ENCODE measurements at places on chromosomes 2 and 18.

DNA sequence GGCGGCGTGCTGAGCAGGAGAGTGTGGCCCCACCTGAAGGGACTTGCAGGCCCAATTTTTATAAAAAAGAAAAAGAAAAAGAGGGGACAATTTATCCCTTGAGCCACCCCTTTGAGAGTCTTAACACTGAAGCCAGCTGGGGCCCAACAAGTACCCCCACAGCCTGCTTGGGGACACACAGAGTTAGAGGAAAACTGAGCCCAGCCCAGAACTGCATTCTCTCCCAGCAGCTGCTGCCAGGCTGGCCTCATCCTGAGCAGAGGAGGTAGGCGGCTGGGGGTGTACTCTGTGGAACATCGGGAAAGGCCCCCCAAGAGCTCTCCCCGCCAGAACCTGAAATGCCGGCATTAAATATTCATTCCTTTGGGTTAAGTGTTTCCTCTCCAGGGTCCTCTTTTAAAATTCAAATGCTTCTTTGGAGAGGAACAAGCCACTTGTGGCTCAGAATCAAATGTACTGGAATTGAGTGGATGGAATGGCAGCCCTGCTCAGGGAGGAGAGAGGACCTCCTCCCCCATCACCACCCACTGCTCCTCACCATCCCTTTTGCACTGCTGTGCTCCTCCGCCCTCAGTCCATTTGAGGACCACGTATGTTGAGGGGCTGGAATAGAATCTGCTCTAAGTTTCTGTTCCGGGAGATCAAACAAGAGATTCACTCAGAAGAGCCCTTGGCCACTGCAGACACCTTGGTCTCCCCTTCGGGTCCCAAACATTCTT, 45.6 kb downstream of the C1QL2 start:
- DNase-seq = no peak

- DNase-seq = peak; percentile 36
Measured at GRCh38 chr2:236366397-236366796, 102.2 kb upstream of the ASB18 start.

- no peak for DNase-seq
Measured at GRCh38 chr2:109258905-109259540, 130.0 kb downstream of the SH3RF3 start.

DNA sequence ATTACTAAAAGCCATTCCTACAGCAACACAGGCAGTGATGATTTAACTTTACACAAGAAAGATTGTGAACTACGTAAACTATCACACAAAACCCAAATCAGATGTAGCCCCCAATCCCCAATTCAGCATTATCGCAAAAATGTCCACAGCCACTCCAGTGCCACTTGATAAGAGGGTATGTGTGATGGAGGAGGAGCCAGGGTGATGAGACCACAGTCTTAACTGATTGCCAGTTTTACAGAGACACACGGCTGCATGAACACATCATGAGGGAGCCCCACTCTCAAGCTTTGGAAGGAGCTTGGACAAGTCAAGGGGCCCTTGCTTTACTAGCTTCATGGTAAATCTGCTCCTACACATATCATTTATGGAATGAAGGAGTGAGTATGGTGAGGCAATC, 116.0 kb downstream of the FAM161A start:
- DNase-seq = no peak

GRCh38 chr2:234258562-234259141, 208.2 kb downstream of the SPP2 start:
- DNase-seq = no peak

- no peak for DNase-seq
Measured at GRCh38 chr2:239378021-239378917, 22.6 kb downstream of the HDAC4 start.

DNA sequence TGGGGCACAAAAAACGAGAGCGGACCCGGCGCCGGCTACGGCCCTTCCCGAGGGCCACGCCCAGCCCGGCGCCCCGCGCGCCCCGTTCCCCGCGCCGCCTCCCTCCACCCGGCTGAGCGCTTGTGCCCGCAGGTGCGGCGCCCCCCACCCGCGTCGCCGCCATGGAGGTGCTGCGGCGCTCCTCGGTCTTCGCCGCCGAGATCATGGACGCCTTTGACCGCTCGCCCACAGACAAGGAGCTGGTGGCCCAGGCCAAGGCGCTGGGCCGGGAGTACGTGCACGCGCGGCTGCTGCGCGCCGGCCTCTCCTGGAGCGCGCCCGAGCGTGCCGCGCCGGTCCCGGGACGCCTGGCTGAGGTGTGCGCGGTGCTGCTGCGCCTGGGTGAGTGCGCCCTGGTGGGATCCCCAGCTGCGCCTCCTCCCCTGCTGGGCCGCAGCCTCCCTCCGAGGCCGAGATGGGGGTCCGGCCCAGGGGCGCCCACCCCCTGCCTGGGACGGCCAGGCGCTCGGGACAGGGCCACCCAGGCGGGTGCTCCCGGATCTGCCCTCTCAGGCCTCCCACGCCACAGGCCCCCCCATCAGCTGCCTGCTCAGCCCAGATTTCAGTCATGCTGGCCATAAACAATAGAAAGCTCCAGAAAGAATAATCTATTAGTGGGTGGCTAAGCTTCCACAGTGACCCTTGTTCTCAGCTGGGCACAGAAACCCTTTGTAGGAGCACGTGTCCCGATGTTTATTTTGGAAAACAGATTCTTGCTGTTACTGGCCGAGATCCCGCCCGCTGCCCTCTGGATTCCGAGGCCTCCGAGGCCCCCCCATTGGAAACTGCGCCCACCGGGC, 997 bp downstream of the BOK start:
- DNase-seq = no peak

DNA sequence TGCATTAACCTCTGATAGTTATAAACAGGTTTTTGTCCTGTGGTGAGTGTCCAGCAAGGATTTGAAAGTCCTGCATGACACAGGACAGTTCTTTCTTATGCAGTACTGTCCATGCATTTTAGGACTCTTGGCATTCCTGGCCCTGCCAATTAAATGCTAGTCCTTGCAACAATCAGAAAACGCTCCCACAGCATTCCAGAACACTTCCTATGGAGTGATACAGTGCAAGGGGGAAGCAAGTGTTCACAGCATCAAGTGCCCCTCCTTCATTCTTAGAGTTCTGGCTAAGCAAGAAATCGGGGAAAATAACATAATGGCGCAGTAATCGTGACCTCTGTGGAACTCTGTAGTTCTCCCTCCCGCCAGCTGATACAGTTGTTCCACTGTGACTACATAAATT, 62.9 kb downstream of the ARHGAP28 start:
- no peak for DNase-seq

DNA sequence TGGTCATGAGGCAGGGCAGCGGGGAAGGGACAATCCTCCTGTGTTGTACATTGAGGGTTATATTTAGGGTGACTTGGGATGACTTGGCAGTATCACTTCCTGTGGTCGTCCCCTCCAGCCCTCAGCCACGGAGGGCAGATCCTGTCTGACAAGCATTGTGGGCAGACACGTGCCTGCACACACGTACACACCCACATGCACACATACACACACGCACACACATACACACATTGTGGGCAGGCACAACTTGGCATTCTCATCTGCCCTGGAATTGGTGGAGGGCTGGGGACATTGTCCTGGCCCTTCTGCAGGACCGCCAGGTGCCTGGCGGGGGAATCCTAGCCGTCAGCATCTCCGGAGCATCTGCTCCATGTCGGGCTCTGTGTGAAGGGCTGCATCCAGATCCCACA, 47.6 kb downstream of the ODC1 start:
- no peak for DNase-seq

DNA sequence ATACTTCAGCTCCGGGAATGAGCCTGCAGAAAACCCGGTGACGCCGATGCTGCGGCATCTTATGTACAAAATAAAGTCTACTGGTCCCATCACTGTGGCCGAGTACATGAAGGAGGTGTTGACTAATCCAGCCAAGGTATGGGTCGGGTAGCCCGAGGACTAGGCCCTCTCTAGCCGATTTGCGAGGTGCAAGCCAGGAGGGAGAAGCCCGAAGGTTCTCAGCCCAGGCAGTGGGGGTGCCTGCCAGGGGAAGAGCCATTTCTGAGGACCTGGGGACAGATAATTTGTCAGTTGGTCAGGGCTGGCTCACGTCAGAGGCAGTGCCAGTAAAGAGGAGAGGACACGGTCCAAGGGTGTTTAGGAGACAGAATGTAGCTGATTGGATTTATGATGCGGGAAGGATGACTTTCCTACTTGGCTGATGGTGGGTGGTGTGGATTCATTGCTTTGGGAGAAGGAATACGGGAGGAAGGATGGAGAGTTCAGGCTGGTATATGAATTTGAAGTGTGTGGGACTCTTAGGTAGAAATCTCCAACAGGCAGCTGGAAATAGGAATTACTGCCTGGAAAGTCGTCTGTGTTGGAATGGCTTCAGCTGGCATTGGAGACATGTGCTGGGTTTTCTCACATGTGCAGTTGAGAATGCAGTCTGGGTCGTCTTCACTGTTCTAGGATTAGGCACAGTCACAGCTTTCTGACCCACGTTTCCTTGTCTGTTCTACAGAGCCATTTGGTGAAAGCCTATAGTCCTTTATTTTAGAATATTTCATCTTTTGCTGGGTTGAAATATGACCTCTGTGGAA, 874 bp downstream of the NDUFAF7 start:
- DNase-seq = no peak

DNA sequence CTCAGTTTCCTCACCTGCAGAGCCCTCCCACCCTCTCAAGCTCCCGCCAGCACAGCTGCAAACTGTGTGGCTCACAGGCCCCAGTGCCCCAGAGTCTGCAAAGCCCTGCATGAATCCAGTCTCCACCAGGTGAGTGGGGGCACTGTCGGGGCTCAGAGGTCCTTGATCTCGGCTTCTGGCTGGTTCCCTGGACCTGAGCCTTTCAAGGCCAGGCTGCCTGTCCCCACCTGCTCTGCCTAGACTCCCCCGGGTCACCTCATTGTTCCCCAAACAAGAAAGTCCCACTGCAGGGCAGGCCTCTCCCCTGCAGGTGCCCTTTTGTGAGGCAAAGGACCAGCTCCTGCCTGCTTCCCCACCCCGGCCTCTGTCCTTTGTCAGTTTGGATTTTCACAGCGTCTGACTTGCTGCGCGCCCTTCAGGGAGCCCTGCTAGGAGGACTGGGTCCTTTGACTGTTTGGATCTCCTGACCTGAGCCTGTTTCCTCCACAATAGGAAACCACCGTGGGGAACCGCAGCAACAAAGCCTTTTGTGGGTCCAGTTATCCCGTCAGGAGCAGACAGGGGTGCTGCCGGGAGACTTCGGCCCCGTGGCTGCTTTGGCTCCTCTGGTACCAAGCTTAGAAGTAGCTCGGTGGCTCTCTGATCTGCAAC, 200.5 kb upstream of the HDAC4 start:
- DNase-seq = no peak

DNA sequence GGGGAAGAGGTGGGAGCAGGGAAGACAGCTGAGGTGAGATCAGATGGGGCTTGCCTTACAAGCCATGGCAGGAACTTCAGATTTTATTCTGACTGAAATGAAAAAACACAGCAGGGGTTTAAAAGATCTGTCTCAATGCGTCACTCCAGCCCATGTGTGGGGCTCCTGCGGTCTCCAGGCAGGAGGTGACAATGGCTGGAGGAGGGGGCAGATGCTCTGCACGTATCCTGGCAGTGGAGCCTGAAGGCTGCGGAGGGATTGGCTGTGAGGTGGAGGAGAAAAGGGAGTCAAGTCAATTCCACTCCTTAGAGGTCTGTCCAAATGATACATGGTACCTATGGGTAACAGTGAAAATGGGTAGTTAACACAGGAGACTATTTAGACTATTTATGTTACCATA, 40.5 kb upstream of the KIDINS220 start:
- no peak for DNase-seq
